Spinal cord (tissue), 10 donors: ENCODE measurements at places on chromosomes 16 and 17. TPM values are rescaled to one million over a fixed set of nuclear protein-coding genes. Genes with fewer than 3 reads are reported as not detected.

Gene UMOD
- 0.63 TPM for polyA plus RNA-seq

Gene PRRT2
- polyA plus RNA-seq = 244 TPM

Gene TBC1D3G
- not detected for polyA plus RNA-seq

Gene ZSCAN10
- not detected for polyA plus RNA-seq
